ENCODE measurements at places on chromosomes 5 and 9. TPM values are rescaled to one million over a fixed set of nuclear protein-coding genes. Genes with fewer than 3 reads are reported as not detected.

MEF2C gene
- 1.4 TPM for total RNA-seq

SPATA31C1 gene
- total RNA-seq, result not detected

ALDH1A1 gene
- total RNA-seq, result 0.82 TPM

CTNND2 gene
- total RNA-seq, result 13.8 TPM

NMUR2 gene
- not detected for total RNA-seq

SOX30 gene
- total RNA-seq, result not detected

TSLP gene
- 1.9 TPM for total RNA-seq

NREP gene
- 271 TPM for total RNA-seq

GHR gene
- 0.19 TPM for total RNA-seq

DNA sequence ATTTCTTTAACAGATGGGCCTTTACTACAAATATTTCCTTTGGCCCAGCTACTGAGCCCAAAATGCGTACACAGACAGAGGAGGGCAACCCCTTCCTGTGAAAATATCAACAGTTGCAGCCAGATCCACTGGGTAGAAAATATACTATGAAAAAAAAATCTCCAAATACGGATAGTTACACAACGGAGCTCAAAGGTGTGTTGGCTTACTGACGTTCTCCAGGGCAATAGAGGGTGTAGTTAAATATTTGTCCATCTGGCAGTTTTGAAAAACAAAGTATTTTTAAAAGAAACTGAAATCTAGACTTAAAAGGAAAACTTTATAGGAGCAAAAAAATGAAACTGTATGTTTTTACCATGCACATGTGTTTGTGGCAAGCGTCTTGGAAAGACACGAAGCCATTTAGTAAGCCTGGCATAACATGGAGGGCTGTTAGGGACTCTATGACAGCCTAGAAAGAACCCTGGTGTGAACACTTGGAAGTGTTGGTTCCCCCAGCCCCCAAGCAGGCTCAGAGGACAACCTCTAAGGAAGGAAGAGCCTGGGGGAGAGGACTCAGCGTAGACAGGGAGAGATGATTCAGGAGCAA is 157.8 kb upstream of the TRPM3 start:
- no peak for DNase-seq

GRCh38 chr9:36112516-36112915 is 24.0 kb upstream of the GLIPR2 start:
- no peak for DNase-seq

DNA sequence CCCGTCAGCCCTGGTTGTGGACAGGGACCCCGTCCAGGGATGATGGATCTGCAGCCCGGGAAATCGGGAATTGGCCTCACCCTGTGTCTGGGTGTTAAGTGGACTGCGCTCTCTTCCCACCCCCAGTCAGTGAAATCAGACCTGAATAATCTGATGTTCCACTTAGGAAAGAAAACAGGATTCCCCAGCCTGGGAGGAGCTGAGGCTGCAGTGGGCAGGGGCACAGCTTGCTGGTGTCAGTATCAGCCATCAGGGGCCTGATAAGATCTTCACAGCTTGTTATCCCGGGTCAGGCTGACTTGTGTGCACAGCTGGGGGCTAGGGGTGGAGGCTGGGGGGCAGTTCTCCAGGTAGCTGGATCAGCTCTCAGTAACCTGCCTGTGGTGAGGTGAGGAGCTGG is 29.1 kb downstream of the LMX1B start:
- DNase-seq, result no peak

GRCh38 chr9:133160742-133161546 is 2.8 kb downstream of the GBGT1 start:
- no peak for DNase-seq

GRCh38 chr5:158755221-158755620 is 344.5 kb downstream of the EBF1 start:
- DNase-seq, result no peak

GRCh38 chr5:131530706-131531331 is 104.2 kb downstream of the RAPGEF6 start:
- DNase-seq, result no peak

- DNase-seq, result no peak
Measured at GRCh38 chr9:116269250-116269649, 115.7 kb downstream of the PAPPA start.

GRCh38 chr5:58459146-58460001 is 512 bp downstream of the PLK2 start:
- peak; percentile 66 for DNase-seq

DNA sequence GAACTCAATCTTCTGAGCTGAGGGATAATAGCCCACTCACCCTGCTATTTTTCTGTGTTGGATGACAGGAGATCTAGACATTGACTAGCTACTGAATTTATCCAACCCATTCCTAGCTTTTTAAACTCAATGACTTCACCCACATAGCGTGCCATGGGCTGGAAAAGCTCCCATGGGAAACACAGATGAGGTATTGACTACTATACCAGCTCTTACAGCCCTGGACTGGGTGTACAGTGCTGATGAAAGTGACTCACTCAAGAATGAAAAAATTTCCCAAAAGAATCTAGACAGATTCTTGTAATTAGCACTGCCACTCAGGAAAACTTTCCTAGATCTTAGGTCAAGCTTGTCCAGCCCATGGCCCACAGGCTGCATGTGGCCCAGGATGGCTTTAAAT is 72.7 kb upstream of the NREP start:
- no peak for DNase-seq

GRCh38 chr9:27655441-27655840 is 82.2 kb upstream of the C9orf72 start:
- no peak for DNase-seq

DNA sequence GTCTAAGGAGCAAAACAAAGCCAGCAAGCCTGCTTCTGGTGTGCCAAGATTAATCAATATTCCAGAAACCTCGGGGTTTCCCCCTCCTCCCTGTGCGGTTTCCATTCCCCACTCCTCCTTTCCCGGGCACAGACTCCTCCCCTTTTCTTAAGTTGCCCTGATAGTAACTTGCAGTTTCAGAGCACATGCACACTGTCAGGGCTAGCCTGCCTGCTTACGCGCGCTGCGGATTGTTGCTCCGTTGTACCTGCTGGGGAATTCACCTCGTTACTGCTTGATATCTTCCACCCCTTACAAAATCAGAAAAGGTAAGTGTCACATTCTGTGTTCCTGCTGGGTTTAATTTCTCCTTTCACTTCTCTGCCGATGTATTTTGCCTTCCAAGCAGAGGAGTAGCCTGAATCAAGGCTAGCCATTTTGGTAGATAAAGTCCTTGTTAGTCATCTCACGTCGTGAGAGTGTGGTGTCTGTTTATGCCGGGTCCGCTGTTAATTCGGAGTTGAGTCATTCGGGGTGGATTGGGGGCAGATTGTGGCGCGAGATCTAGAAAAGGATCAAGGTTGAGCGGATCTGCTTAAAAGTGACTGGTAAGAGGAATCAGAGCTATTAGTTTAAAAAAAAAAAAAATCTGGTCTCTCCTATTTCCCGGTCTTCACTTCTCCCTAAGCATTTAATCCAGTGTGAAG is at the start of gene SLC1A3:
TSS of gene SLC1A3 (plus strand) at position 179 of the 686 bp plus-strand sequence. CDS start 1,818 bp downstream, outside the sequence.
- DNase-seq, result peak; percentile 71

DNA sequence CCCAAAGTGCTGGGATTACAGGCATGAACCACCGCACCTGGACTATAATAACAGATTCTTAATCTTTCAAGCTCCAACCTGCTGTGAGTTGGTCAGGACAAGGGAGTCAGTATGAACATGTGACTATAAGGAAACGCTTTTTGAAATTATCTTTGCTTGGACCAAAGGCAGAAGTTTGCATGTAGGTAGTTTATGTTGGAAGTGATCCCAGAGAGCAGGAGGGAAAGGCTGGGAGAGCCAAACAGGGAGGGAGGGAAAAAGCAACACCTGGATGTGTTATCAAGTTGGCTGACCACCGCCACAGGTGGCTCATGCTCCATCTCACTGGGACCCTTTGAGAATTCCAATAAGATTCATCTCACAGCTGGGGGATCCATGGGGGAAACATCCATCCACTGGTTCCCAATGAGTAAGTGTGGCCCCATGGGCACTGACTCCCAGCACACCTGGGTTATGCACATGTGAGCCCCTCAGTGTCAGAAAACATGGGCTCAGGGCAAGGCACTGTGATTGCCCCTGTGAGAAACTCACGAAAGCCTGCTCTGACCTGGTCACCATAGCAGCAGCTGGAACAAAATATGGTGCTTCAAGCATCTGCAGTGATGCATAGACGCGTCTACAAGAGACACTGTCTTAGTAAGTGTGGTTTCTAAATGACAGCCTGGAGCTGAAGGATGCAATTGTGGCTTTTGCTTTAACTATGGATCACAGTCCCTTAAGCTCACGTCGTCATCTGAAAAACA is 62.1 kb downstream of the ARSB start:
- no peak for DNase-seq

GRCh38 chr5:76371960-76372322 is 31.1 kb upstream of the IQGAP2 start:
- DNase-seq, result no peak

Measured in H1 (cell line).